Osteoblast (primary cell): ENCODE measurements at places on chromosomes 5 and 9. TPM values are rescaled to one million over a fixed set of nuclear protein-coding genes. Genes with fewer than 3 reads are reported as not detected.

PCSK5 gene
- total RNA-seq, result 13.3 and 14.5 TPM in 2 replicates

SLC38A9 gene
- total RNA-seq, result 42.3 and 50.1 TPM in 2 replicates

CCNO gene
- 1.4 and 2.1 TPM in 2 replicates for total RNA-seq

MYMK gene
- total RNA-seq, result not detected in 2 replicates

DNA sequence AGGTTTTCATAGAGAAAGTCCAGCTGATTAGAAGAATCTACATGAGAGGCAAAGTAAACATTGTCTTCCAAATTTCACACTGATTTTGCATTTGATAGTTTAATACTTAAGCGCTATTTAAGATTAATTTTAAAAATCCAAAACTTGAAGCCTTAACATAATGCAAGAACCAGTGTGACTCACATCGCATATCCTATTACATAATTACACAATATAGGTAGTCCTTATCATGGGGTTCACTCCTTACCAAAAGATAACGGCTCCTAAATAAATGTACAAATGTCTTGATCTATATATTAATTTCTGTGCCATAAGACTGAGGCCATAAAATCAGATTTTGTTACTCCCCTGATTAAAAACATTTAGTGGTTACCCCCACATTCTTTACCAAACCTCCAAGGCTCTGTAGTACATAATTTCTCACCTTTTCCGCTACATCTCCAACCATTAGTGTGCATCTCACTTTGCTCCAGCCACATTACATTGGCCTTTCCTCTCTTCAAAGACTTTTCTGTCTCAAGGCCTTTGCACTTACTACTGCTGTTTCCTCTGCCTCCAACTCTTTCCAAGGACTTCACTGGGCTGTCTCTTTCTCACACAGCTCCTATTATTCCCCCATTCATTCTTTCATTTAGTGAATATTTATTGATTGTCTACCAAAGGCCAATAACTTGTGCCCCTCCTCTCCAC lies 1.0 kb downstream of the RIOK2 start:
- no peak for DNase-seq

DNA sequence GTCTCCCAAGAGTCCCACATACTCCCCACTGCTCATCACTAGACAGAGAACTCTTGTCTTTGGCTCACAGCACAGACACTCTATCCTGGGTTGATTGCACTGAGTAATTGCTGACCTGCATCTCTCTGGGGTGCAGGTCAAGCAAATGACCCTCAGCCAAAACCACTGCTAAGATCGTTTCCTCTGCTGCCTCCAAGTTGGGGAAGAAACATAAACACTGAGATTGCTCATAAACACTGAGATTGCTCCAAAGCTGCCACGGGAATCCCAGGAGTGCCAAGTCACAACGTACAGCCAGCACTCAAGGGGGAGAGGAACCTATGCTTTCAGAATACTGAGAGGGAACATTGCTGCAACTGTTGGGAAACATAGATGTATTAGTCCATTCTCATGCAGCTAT lies 1402.1 kb upstream of the ACO1 start:
- no peak for DNase-seq

DNA sequence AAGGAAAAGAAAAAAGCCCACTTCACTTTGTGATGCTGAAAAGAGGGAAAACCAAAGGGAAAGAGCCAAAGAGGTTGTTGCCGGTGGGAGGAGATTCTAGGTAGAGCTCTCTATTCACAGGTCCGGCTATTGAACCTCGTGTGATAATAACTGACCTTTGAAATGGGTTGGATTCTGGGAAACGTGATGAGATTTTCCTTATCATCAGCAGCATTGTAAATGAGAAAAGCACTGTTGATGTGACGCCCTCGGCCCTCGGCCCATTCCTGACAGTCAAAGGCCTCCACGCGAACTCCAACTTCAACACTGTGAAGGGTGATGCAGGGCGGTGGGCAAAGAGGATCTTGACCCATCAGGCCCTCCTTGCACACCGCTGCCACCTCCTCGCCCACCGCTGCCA lies 43.3 kb downstream of the ZCCHC9 start:
- DNase-seq, result no peak

GRCh38 chr5:96875791-96876291 lies 459 bp upstream of the ERAP2 start:
- no peak for DNase-seq

- DNase-seq, result no peak
Observed at GRCh38 chr5:83831834-83832233, 111.2 kb upstream of the HAPLN1 start.

DNA sequence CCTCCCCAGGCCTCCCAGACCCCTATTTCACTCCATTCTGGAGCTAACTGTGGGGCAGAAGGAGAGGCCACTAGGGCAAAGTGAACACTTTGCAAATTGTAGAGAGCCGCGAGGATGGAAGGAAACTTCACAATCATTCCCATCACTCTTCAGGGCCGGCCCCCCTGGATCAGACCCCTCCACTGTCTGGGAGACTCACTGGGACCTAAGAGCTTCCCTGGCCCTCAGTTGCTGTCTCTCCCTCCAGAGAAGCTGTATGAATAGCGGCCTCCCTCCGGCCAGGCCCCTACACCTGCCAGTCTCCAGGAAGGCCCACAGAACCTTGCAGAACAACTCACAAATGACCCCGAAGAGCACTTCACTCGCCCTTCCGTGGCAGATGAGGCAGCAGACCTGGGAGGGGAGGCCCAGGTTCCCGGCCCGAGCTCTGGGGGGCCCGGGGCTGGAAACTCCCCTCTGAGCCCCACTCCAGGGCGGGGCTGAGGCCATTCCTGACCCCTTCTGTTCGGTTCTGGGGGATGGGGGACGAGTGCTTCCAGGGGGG lies 141.9 kb upstream of the IER5L start:
- DNase-seq, result no peak

DNA sequence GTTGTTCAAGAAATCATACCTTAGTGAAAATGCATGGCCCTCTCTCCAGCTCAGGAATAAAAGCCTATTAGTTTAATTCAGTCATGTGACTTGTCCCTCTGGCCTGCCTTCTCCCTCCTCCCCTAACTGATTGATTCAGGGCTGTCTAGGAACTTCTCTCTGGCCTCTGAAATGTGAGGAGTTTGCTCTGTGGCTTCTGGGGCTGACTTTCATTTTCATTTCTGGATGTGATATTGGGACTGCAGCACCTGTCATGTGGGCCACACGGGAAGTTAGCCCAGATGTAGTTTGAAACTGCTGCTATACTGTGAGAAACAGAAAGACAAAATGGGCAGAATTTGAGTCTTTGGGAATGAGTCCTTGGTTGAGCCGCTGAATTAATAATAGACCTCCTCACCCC lies 44.8 kb downstream of the PARP8 start:
- no peak for DNase-seq

DNA sequence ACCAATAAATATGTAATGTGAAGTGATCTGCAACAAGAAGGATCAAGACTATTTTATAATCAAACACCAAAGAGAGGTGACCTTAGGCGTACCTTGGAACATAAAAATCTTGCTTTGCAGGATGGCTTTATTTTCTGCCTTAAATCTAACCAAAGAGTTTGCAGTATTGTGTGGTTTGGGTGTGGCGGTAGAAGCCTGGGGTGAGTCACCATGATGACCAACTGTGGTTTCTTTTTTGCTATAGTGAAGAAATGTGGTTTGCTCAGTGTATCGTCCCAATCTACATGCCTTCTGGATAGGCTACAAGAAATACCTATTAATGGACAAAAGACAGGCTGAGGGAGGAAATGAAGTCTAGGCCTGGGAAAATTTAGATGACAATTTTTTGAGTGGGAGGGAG lies 5.1 kb upstream of the CAST start:
- peak; percentile 92 for DNase-seq

GRCh38 chr9:27352457-27353165 lies 55.7 kb upstream of the EQTN start:
- no peak for DNase-seq

GRCh38 chr5:141709699-141710267 lies 27.8 kb upstream of the ARAP3 start:
- DNase-seq, result no peak

- DNase-seq, result peak; percentile 48
Observed at GRCh38 chr5:74622122-74622521, 18.4 kb downstream of the ENC1 start.

GRCh38 chr9:15293084-15293483 lies 13.9 kb downstream of the TTC39B start:
- no peak for DNase-seq

- peak; percentile 65 for DNase-seq
Observed at GRCh38 chr9:99134893-99135341, 30.0 kb downstream of the TGFBR1 start.

DNA sequence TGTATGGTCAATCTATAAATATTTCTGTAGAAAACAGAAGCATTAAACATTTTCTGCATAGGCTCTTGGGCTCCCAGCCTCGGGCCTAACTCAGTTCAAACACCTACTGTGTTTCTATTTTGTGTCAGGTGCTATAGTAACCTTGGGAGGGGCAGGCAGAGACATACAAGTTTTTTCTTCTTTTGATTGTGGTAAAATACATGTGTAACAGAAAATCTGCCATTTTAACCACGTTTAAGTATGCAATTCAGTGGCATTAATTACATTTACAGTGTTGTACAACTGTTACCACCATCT lies 40.8 kb upstream of the FOXE1 start:
- no peak for DNase-seq

GRCh38 chr5:138468133-138468965 lies 3.1 kb downstream of the EGR1 start:
- DNase-seq, result no peak

GRCh38 chr9:5622016-5622415 lies 6.9 kb upstream of the RIC1 start:
- no peak for DNase-seq

- no peak for DNase-seq
Observed at GRCh38 chr9:108997112-108997511, 16.2 kb downstream of the CTNNAL1 start.

DNA sequence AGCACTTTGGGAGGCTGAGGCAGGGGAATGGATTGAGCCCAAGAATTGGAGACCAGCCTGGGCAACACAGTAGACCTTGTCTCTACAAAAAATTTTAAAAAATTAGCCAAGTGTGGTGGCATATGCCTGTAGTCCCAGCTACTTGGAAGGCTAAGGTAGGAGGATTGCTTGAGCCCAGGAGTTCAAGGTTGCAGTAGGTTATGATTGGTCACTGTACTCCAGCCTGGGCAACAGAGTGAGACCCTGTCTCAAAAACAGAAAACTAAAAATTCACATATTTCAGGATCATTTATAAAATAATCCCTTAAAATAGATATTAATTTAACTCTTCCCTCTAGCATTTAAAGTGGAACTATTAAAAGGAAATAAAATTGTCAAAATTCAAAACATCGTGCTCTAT lies 3.4 kb downstream of the FCHO2 start:
- no peak for DNase-seq

DNA sequence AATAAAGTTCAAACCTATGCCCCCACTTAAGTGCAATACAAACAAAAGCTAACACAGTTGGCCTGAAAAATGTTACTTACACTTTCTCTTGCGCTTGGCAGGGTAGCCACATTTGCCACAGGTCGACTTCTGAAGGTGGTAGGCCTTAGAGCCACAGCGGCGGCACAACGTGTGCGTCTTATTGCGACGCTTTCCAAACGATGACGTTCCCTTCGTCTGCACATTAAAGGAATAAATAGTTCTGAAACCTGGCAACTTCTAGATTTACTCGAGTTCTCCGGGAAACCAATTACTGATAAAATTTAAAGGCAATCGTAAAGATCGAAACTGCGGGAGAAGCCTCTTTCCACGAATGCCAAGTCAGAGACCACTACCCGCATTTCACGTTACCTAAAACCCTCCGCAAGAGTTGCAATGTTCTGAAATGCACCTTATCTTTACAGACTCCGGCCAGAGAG lies 602 bp downstream of the RPL37 start:
- no peak for DNase-seq

- peak; percentile 22 for DNase-seq
Observed at GRCh38 chr9:72292874-72293607, 72.0 kb downstream of the ZFAND5 start.

DNA sequence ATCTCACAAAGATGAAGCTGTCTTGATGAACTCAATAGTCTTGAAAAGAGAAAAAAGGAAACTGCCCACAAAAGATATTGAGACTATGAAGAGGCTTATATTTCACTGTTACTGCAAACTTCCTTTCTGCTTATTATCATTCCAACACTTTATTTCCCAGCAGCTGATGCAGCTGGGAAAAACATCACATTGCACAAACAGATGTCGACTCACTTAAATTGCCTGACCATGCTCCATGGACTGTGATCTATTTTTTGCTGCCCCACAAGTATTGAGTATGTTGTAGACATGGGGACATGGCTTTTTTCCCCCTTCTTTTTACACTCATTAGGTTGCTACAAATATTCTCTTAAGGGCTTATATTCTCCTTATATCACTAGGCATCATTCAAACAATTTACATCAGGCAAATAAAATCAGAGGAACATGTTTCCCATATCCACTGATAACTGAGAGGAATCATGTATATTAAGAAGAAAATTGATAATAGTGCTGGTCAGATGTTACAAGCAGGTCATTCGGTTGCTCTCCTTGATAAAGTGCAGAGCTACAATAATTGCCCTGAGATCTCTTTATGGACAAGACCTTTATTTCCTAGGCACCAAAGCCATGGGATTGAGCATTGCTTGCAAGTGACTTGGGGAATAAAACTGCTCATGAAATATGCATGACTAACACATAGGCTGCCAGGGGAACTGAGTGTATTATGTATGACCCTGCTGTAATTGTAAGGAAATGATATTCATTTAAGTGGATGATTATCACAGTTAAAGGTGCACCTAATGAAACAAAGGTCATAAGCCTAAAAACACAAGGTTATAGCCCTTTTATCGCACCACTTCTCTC lies 509.9 kb downstream of the ZNF608 start:
- no peak for DNase-seq

GRCh38 chr9:123687246-123687751 lies 242.6 kb downstream of the DENND1A start:
- no peak for DNase-seq

- no peak for DNase-seq
Observed at GRCh38 chr5:98425640-98426039, 347.8 kb upstream of the RGMB start.

DNA sequence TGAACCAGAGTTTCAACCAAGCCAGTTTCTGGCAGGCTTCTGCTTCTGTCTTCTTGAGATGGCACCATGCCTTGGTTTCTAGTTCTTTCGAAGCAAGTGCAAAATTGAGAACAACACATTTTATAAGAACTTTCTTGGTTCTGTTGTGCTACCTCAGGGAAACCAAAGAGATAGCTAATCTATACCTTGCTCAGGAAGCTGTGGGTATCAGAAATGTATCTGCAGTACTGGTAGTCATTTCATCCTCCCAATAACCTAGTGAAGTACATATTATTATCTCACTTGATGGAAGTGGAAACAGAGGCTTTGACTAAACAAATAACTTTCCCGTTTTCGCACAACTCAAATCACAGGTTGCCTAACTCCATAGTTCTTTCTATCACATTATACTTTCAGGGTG lies 246.6 kb downstream of the ENC1 start:
- DNase-seq, result no peak
